GM12878 (cell line): ENCODE measurements at places on chromosomes 12 and 14. TPM values are rescaled to one million over a fixed set of nuclear protein-coding genes. Genes with fewer than 3 reads are reported as not detected.

The KRT3 gene
- not detected in 2 replicates for total RNA-seq

- no peak for DNase-seq
Measured at GRCh38 chr12:53193985-53194716, 12.9 kb downstream of the ITGB7 start.

DNA sequence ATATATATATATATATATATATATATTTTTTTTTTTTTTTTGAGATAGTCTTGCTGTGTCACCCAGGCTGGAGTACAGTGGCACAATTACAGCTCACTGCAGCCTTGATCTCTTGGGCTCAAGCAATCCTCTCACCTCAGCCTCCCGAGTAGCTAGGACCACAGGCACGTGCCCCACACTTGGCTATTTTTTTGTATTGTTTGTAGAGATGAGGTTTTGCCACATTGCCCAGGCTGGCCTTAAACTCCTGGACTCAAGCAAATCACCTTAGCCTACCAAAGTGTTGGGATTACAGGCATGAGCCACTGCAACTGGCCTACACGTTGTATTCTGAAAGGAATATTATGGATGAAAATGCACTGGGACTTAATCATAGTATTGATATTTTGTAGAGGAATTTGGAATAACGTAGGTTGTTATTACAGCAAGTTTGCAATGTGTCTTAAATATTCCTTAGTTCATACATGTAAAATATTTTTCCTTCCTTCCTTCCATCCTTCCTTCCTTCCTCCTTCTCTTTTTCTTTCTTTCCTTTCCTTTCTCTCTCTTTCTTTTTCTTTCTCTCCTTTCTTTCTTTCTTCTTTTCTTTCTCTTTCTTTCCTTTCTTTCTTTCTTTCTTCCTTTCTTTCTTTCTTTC lies 862 bp downstream of the KLRB1 start:
- DNase-seq, result no peak

GRCh38 chr12:30000401-30000800 lies 216.7 kb upstream of the TMTC1 start:
- DNase-seq, result no peak

DNA sequence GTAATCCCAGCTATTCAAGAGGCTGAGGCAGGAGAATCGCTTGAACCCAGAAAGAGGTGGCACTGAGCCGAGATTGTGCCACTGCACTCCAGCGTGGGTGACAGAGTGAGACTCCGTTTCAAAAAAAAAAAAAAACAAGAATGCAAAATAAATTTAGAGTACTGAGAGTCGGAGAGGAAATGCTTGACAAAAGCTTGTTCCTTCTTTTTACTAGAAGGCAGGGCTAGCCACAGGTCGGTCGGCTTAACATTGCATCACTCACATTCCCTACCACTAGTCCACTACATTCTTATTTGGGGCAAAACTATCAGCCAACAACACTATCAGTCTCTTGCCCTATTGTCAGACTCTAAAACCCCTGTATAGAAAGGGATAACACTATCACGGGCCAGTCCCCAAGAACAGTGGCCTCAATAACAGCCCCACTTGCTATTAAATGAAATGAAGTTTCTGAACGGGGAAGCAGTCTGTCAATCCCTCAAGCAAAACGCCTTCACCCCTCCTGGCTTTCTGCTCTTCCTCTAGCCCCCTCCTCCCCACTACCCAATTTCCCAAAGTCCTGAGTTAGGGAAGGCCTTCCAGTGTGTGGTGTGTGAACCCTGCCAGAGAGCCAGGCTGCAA lies 1.0 kb downstream of the RNF41 start:
- peak; percentile 30 for DNase-seq

DNA sequence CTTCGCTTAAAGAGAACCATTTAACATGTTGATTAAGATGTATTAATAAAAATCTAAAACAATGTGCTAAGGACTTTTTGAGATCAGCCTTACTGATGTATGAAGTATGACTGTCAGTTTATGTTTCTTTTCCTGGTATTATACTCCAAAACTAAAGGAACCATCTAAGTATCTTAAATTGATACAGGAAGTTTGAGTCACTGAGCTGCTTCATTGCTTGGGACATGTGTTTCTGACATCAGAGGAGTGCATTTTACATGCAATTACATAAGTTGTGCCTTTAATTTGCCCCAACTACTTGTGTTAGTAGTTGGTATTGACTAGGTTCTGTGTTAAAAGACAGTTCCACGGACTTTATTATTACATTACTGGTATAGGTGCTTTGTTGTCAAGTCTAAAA lies 50.9 kb downstream of the PROX2 start:
- no peak for DNase-seq

GRCh38 chr12:113030875-113031525 lies 25.5 kb upstream of the DTX1 start:
- no peak for DNase-seq
